ENCODE measurements at places on chromosomes 1 and 21.

- no peak for DNase-seq
Observed at GRCh38 chr1:54332781-54333585, 73.2 kb downstream of the SSBP3 start.

DNA sequence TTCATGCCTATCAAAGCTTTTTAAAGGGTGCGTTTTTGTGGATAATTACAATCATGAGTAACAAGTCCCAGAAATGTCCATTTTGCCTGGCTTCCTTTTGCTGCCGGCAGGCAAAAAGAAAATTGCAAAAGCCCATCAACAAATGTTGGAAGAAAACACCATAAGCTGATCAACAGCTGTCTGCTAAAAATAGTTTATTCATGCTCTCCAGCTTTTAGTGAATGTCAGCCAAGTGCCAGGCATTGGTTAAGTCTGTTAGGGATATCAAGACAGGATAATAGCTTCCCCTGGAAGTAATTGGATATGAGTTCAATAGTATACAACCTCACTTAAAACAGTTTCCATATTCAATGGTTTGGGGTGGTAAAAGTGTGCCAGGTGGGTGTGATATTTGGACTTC is 13.6 kb upstream of the AGMAT start:
- no peak for DNase-seq

DNA sequence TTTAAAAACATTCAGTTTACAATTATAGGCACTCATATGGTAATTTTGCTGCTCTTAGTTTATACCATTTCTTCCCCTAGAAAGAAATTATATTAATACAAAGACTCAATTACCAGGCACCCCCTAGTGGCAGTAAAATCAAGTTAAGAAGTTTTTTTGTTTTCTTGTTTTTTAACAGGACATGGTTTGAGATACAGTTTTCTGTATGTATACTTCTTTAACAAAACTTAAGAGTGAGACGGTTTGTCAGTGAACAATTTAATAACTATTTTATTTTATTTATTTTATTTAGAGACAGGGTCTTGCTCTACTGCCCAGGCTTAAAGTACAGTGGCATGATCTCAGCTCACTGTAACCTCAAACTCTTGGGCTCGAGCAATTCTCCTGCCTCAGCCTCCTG is 224.6 kb downstream of the FAF1 start:
- peak; percentile 70 for DNase-seq

GRCh38 chr1:231683439-231684165 is 57.0 kb downstream of the DISC1 start:
- DNase-seq = no peak
